IMR-90 (cell line): ENCODE measurements at places on chromosomes 5 and 9.
A peak's percentile ranks its signal among the peaks of the same experiment; 100 is the strongest.

- DNase-seq = peak; percentile 99
These were observed 36.2 kb upstream of the CKS2 start for GRCh38 chr9:89274838-89275237.

DNA sequence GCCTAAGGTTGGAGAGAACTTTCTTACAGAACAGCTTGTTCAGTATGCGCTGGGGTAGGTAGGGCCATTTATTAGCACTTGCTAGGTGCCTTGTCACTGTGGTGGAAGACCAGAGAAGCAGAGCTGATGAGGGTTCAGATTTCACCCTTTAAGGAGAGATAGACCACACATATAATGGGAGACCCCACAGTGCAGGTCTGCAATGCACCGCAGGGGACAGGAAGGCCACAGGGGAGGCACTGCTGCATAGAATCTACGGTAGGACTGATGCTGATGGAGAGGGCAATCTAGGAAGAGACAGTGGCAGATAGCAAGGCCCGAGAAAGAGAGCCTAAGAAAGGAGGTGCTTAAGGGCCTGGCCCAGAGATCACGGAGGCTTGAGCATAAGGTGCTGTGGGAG lies 64.2 kb downstream of the PTPDC1 start:
- DNase-seq = no peak

- no peak for DNase-seq
These were observed 38.8 kb downstream of the NTNG2 start for GRCh38 chr9:132200706-132201105.

GRCh38 chr9:38039090-38039906 lies 29.7 kb downstream of the SHB start:
- DNase-seq = peak; percentile 48

GRCh38 chr5:135313405-135313804 lies 85.6 kb downstream of the MACROH2A1 start:
- no peak for DNase-seq

DNA sequence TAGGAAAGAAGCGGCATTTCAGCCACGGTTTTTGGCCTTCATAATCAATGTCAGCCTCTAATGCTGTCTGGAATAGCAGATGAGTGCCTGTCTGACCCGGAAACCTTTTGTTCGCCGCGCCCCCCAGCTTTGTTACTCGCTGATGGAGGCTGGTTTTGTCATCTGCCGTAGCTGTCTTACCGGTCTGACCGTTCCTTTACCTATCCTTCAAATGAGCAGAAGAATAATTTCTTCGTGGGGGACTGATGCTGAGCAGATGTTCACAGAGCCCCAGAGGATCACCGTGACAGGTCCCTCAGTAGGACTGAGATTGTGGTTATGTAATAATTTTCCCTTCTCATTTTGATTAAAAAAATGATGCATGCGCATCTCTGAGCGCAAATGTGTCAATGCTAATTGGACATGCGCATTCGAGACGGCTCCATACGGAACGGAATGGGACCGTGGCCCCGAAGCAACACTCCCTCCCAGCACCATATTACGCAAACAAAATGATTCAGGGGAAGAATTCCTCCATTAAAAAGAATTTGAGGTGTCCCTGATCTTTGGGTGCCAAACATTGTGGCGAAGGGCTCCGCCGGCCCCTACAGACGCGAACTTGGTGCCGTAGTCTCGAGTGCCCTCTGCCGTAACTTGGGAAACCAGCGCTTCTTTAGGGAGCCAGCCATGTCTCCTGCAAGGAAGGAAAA lies 27.6 kb downstream of the TLX3 start:
- DNase-seq = peak; percentile 64

- DNase-seq = no peak
These were observed 406.0 kb downstream of the PRELID2 start for GRCh38 chr5:145429170-145429569.

DNA sequence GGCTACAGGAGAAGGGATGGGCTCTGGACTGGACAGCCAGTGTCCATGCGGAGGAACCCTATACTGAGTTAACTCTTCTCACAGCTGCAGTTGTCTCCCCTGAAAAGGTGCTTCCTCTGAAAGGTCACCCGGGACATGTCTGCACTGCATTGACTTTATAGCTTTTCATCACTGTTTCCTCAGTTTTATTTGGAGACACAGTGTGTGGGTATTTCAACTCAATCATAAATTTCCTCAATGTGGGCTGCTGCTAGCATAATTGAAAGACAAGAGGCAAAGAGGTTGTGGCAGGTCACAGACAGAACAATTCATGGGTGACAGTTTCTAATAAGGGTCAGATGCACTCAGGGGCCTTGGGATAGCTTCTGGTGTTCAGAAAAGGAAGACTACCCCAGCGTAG lies 336.8 kb downstream of the KDM4C start:
- DNase-seq = no peak

- DNase-seq = peak; percentile 55
These were observed 11.1 kb upstream of the ARAP3 start for GRCh38 chr5:141692919-141693725.

DNA sequence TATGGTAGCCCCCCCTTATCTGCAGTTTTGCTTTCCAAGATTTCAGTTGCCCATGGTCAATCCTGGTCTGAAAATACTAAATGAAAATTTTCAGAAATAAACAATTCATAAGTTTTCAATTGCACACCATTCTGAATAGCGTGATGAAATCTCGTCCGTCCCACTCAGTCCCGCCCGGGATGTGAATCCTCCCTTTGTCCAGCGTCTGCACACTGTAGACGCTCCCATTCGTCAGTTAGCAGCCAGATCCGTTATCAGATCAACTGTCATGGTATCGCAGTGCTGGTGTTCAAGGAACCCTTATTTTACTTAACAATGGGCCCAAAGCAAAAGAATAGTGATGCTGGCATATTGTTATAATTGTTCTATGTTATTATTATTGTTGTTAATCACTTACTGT lies 98.6 kb downstream of the TMEM215 start:
- DNase-seq = no peak

DNA sequence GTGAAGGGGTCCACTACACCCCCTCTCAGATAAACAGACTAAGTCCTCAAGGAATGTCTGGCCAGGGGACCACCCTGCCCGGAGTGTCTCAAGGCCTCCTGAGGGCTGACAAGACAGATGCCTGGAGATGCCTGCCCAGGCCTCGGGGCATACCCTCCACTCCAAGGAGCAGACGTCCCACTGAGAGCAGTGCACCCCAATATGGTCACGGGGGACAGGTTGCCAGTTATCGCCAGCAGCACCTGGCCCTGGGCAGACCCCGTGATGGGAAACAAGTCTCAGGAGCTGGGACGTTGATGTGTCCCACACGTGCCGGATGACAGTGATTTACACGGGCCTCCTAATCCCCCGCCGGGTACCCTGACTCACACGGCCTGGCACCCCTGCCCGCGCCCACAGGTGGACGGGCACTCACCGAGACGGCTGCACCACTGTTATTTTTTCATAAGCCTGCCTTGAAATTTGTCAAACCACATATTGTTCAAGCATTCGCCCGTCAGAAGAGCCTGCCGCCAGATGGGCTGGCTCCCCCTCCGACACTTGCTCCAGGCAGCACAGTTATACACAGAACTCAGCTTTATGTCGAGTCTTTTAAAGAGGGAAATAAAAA lies 43.9 kb downstream of the BARX1 start:
- no peak for DNase-seq

DNA sequence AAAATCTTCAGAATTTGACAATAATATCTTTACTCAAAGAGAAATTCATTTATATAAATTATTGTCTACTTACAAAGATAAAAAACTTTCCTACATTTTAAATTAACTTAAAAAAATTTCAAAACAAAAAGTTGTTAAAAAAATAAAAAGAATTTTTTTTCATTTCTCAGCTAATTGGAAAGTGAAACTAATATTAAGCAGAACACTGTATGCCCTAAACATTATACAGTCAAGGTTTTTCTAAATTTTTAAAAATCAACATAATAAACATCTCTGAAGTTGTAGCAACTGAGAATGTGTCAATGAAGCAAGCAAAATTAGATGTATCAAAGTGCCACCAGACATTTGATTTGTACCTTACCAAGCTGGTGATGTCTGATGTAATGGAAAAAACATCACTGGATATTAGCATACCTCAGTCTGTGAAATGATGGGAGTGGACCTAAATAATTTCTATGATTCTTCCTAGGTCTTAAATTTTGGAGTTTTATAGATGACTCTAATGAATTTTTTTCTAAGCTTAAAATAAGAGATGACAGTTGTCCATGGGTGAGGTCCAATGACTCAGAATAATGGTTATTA lies 290.1 kb downstream of the ADAMTS6 start:
- DNase-seq = no peak

DNA sequence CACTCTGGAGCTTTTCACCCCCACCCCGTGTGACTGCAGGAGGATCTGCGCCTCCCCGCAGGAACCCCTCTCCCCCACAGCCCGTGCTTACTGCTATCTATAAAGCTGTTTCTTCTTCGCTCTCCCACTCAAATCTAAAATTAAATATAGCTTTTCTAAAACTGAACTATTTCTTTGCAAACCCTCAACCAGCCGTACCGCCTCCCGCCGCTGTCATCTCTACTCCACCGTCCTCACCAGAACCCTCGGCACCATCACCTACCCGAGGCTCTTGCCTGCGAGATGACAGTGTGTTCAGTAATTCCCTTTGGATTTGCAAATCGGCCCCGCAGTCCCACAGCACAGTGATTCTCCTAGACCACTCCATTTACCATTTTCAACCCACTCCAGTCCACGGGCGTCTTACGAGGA lies 13.6 kb downstream of the LPCAT1 start:
- DNase-seq = no peak

GRCh38 chr5:148569948-148570347 lies 84.4 kb downstream of the HTR4 start:
- DNase-seq = no peak
